ENCODE measurements at places on chromosomes 4 and X.
A peak's percentile ranks its signal among the peaks of the same experiment; 100 is the strongest.

DNA sequence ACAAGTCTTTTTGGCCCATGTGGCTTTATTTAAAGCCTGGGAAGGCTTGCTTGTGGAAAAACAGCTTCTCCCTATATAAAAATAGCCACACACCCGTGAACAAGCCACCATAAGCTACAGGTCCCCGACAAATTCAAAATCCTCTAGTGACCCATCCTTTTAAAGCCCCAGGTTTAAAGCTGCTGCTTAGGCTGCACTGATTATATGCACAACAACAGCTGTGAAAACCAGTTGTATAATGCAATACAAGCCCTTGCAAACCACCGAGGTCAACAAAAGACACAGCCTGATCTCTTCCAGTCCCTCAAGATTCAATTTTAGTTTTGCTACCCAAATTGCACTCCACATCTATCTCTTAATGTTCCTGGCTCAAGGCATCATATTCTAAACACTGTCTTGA, 186.0 kb upstream of the WDFY3 start:
- DNase-seq, result no peak

DNA sequence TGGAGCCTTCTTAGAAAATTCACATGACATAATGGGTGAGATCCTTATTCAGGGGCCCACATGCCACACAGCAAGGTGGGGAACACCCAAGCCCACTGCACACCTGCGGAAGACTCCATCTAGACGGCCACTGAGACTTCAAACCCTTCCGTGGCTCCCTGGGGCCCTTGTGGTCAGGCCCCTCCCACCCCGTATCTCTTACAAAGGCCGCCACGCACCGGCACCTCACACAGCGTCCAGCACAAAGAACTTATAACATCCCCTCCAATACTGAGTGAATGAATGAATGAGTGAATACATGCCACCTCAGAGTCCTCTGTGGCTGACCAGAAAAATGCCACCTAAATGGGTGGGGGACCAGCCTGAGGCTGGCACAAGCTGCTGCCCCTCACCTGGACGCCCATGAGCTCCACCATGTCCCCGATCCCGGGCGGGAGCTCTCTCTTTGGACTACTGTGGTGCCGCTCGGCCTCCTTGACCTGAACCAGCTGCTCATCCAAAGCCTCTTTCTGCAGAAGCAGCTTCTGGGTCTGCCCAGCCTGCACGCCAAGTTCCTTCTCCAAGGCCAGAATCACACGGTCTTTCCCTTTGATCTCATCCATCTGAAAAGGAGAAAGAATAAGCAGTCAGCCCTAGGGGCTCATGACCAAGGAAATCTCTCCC, 66.9 kb upstream of the C4orf50 start:
- DNase-seq, result no peak

- no peak for DNase-seq
These were observed 74.1 kb downstream of the LDB2 start for GRCh38 chr4:16824278-16824806.

GRCh38 chr4:76187152-76187551, 26.5 kb downstream of the SCARB2 start:
- no peak for DNase-seq

- no peak for DNase-seq
These were observed 1851.7 kb upstream of the IGFBP7 start for GRCh38 chr4:58961925-58962324.

DNA sequence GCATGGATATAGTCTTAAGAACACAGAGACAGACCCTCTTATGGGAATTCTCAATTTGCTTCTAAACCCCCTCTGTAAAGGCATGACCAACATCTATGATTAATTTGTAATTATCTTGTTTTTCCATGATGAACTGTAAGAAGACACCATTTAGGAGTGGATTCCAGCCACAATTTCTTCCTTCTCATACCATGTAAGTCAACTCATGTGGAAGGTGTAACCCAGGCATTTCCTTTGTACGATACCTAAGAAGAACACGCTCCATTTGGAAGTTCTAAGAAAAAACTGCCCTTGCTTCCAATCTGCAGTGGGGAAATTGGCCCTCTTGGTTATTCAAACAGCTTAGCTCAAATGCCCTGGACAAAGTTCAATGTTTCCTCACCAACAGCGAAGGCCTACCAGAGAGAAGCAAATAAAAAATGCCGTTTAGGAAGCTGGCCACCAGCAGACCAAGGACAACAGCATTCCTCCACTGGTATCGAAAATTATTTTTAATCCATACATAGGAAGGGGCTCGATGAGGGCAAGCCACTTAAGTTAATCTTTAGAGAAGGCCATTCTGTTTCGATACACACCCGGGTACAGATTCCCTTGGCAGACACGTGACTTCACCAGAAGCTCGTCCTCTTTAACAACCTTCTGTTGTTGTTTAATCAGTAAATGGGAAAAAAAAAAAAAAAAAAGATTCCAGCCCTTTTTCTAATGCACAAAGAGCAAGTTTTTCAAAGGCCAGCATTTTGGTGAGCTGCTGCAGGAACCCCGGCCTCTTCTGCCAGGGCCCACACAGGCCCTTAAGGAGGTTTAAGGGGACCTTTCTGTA, 2.6 kb downstream of the DHRSX start:
- peak; percentile 15 for DNase-seq

GRCh38 chr4:74964311-74964710, 31.4 kb downstream of the PARM1 start:
- no peak for DNase-seq

DNA sequence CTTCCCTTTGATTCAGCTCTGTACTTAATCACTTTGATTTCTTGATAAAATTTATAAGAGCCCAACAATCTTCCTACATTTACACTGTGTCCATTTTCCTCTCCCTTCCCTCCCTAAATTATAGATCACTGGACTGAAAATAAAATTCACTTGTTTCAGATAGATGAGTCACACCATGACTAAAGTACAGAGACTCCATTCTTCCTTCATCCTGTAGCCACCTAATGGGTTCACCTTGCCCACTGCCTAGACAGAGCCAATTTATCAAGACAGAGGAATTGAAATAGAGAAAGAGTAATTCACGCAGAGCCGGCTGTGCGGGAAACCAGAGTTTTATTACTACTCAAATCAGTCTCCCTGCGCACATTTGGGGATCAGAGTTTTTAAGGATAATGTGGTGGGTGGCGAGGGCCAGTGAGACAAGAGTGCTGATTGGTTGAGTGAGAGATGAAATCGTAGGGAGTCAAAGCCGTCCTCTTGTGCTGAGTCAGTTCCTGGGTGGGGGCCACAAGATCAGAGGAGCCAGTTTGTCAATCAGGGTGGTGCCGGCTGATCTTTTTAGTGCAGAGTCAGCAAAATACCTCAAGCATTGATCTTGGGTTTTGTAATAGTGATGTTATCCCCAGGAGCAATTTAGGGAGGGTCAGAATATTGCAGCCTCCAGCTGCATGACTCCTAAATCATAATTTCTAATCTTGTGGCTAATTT, 71.3 kb upstream of the MED14 start:
- no peak for DNase-seq

- DNase-seq, result no peak
These were observed 594 bp downstream of the MSMO1 start for GRCh38 chr4:165328101-165328425.

DNA sequence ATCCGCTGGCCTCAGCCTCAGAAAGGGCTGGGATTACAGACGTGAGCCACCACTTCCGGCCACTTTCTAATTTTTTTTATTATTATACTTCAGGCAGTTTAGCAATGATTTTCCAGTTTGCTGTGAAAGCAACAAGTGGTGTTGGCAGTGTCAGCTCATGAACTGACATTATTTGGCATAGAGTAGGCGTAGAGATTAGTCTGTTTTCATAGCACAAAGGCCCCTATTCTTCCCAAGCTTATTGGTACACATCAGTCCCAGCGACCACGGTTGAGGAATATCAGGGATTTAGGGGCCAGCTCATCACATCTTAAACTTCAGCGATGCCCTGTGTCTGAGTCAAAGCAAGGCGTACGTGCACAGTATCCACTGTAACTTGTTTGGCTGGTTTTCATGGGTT, 53.0 kb upstream of the RASSF6 start:
- no peak for DNase-seq

DNA sequence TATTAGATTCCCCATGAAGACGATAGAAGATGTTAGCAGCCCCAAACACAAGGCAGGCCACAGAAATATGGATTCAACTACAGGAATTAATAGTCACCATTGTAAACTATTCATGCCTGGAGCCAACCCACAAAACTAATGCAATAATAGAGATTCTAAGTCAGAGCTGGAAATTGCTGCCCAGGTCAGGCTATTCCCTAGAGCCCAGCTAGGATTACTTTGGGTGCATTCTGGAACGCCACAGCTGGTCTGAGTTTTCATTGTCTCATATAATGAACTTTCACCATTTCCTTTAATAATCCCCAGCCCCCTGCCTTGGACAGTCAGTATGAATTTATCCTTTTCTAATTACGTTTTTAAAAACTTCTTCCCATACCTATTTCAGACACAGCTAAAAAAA, 252.6 kb downstream of the PAPSS1 start:
- DNase-seq, result no peak

GRCh38 chrX:10009741-10010140, 42.6 kb downstream of the CLDN34 start:
- no peak for DNase-seq

DNA sequence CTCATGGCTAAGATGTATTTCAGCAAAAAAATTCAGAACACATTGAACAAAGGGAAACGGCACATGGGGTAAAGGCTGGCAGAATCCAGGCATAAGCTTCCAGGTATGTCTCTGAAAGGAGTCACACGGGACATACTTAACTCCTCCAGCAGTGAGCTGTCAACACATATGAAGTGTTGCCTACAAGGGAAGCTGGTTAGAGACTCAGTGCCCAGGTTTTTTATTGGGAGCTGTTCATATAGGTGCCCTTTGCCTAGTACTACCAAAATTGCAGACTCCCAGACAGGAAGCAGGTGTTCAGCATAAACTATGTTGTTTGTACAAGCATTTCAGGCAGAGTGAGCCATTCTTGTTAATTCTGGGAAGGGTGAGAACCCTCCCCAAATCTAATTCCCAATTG, 77.4 kb upstream of the PUDP start:
- DNase-seq, result no peak

DNA sequence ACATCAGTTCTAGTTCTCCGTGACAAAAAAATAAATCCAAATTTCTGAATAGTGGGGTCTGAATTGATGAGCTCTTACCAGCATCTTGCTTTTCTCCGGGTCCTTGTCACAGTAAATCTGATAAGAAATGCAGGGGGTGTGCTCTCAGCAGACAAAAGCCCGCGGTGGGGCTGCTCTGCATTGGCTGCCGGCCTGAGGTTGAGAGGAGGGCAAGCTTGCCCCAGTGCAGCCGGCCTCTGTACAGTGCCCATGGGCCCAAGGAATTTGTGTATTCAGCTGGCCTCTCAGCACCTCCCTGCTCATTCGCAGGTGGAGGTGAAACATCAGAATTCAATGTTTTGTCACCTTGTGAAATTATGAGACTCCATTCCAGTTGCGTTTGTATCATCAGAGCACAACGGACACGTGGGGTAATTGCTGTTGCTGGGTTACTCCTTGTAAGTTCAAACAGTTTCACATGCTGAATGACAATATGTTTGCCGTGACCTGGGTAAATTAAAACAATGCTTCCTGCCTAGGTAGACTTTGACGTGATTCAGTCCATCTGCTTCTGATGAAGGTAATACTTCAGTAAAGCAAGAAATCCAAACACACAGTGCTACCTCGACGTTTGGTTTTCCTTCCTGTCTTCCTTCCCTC, 596.4 kb downstream of the MID1IP1 start:
- no peak for DNase-seq

- DNase-seq, result no peak
These were observed 108.6 kb downstream of the ARHGAP6 start for GRCh38 chrX:11557120-11557519.

DNA sequence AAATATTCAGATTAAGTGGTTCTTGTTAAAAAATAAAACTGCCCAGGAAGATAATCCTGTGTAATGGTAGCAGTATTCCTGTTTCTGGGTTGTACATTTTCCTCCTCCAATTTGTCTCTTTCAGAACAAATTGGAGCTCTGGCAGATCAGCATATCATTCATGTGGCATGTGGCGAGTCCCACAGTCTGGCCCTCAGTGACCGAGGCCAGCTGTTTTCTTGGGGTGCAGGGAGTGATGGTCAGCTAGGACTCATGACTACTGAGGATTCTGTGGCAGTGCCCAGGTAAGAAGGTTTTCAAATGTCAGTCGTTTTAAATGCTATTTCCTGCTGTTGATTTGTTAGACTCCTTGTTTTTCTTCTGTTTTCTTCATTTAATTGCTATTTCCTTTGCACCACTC, 47.9 kb downstream of the NAP1L5 start:
- no peak for DNase-seq

DNA sequence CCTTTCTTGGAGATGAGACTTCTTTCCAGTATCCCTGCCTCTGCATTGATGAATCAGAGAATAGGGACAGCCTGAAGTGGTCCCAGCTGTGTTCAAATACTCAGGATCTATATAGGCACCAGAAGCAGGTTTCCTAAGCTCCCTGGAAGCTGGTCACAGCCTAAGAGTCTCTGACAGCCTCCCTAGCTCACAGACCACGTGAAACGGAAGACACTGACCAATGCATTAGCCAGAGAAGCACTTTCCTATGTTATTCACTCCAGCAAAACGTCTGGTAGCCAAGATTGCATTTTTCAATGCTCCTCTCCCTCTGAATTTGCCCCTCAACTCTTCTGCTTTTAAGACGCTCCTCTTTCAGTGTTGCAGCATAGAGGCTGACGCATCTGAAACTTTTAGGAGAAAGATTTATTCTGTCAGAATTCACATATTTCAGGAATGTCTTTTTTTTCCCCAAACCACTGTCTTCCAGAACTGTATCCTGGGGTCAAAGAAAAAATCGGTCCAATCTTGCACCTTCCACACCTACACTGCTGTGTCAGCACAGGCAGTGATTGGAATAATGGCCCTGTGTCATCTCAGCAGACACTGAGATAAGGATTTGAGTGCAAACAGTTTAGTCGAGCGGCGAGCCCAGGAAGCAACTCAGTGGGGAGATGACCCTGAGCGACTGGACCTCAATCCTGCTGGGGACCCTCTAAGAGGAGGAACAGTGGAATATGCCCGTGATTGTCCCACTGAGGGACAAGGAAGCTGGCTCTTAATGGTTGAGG, 109.4 kb downstream of the SMIM20 start:
- DNase-seq, result no peak

DNA sequence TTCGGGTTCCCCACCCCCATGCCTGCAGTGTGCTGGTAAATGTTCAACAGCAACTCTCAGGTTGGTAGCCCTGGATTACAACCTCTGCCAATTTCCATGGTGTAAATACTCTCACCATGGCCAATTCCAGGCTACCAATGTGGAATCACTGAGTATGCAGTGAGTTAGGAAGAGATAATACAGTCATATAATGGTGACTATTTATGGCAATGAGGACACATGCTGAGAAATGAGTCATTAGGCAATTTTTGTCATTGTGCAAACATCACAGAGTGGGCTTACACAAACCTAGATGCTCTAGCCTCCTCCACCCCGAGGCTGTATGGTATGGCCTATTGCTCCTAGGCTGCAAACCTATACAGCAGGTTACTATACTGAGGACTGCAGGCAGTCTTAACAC, 4.6 kb upstream of the CLDN24 start:
- no peak for DNase-seq

- peak; percentile 70 for DNase-seq
These were observed 444.7 kb downstream of the IQCM start for GRCh38 chr4:149370785-149371420.

DNA sequence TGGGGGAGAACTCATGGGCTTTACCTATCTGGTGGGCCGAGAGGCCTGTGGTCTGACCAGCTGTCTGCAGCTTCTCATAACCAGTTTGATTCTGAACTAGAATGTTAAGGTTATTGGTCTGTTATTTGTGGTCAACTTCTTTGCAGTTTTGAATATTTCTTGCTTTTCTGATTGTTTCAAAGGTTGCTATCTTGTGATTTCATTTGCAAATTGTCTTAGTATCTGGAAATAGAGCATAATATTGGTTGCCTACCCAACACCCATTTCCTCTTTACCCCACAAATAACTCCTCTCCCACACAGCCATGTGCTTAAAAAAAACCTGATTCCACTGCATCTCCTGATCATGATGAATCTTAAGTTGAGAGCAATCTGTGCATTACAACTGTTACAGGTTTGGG, 39.1 kb upstream of the BMP2K start:
- no peak for DNase-seq

All from SK-MEL-5 (cell line).